Activated CD4-positive, alpha-beta T cell treated with anti-CD3 and anti-CD28 coated beads for 36 hours (primary cell): ENCODE measurements at places on chromosomes 13 and 19. TPM values are rescaled to one million over a fixed set of nuclear protein-coding genes. Genes with fewer than 3 reads are reported as not detected.

- DNase-seq: no peak
- H3K4me1 ChIP-seq: peaks cover 7% of the 10 kb centered on the region
- H3K36me3 ChIP-seq: no peaks in the 10 kb centered on the region
- no peak overlapping the region for H3K4me3 ChIP-seq
Observed at GRCh38 chr13:51549050-51549449, 35.2 kb upstream of the WDFY2 start.

- no peak overlapping the region for H3K27ac ChIP-seq
- no peak overlapping the region for H3K4me3 ChIP-seq
- peaks cover 28% of the 10 kb centered on the region for H3K27me3 ChIP-seq
Observed at GRCh38 chr13:100789481-100789880, 114.9 kb upstream of the TMTC4 start.

GRCh38 chr13:47555235-47555634, 445.8 kb downstream of the SUCLA2 start:
- no peak for DNase-seq
- H3K27me3 ChIP-seq: peaks cover 1% of the 10 kb centered on the region
- no peaks in the 10 kb centered on the region for H3K4me1 ChIP-seq
- H3K27ac ChIP-seq: no peak overlapping the region
- no peak overlapping the region for H3K4me3 ChIP-seq
- no peaks in the 10 kb centered on the region for H3K36me3 ChIP-seq

- H3K4me1 ChIP-seq: peaks cover 8% of the 10 kb centered on the region
- no peak overlapping the region for H3K4me3 ChIP-seq
- H3K27ac ChIP-seq: no peak overlapping the region
- H3K36me3 ChIP-seq: no peaks in the 10 kb centered on the region
- peaks cover 28% of the 10 kb centered on the region for H3K27me3 ChIP-seq
Observed at GRCh38 chr19:51460164-51460992, 2.1 kb upstream of the SIGLEC8 start.

DNA sequence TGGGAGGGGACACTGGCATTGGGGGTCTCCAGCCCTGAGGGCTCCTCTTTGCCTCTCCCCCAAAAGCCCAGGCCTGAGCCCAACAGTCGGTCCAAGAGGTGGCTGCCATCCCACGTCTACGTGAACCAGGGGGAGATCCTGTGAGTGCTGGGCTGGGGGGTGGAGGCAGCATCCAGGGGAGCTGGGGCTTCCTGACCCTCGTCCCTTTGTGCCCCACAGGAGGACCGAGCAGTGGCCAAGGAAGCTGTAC, 6.8 kb downstream of the PTOV1 start:
- H3K4me1 ChIP-seq: peaks cover 6% of the 10 kb centered on the region
- peaks cover 30% of the 10 kb centered on the region for H3K36me3 ChIP-seq
- H3K27ac ChIP-seq: no peak overlapping the region

- no peak for DNase-seq
- no peak overlapping the region for H3K27ac ChIP-seq
- H3K4me3 ChIP-seq: no peak overlapping the region
- H3K36me3 ChIP-seq: no peaks in the 10 kb centered on the region
- H3K27me3 ChIP-seq: peaks cover 3% of the 10 kb centered on the region
Observed at GRCh38 chr13:44024846-44025195, 145.1 kb downstream of the LACC1 start.

DNA sequence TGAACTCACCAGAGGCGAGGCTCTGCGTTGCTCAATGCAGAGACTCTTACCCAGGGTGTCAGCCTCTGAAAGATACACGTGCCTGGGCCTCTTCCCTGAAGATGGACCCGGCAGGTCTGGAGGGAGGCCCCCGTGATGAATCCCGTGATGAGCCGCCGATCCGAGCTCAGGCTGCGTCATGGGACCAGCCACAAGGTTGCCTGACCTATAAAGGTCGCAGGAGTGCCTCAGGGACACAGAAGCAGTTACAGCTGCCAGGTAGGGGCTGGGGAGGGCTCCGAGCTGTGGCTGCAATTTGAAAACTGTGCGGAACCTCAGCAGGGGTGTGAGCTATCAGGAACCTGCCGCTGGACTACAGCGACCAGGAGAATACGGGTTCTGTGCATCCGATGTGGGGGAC, 10.5 kb upstream of the ATP11A start:
- H3K4me1 ChIP-seq: peaks cover 8% of the 10 kb centered on the region
- no peak overlapping the region for H3K27ac ChIP-seq
- no peaks in the 10 kb centered on the region for H3K27me3 ChIP-seq
- DNase-seq: no peak

- no peak for DNase-seq
- H3K4me1 ChIP-seq: peaks cover 52% of the 10 kb centered on the region
- H3K27ac ChIP-seq: peak overlapping the region; percentile 22
- H3K4me3 ChIP-seq: peak overlapping the region; percentile 38
Observed at GRCh38 chr13:32036126-32036695, 4.6 kb downstream of the FRY start.

GRCh38 chr13:78686461-78686860, 27.5 kb upstream of the OBI1 start:
- H3K27me3 ChIP-seq: peaks cover 13% of the 10 kb centered on the region
- H3K4me1 ChIP-seq: no peaks in the 10 kb centered on the region
- no peak overlapping the region for H3K4me3 ChIP-seq

GRCh38 chr19:48877855-48878195, 5.6 kb downstream of the PPP1R15A start:
- peak overlapping the region; percentile 70 for H3K27ac ChIP-seq
- peaks cover 48% of the 10 kb centered on the region for H3K4me1 ChIP-seq
- H3K36me3 ChIP-seq: peaks cover 52% of the 10 kb centered on the region
- no peak for DNase-seq

GRCh38 chr13:106865716-106866440, 297.9 kb upstream of the ARGLU1 start:
- no peak for DNase-seq
- H3K36me3 ChIP-seq: no peaks in the 10 kb centered on the region
- H3K4me1 ChIP-seq: no peaks in the 10 kb centered on the region
- H3K4me3 ChIP-seq: no peak overlapping the region

DNA sequence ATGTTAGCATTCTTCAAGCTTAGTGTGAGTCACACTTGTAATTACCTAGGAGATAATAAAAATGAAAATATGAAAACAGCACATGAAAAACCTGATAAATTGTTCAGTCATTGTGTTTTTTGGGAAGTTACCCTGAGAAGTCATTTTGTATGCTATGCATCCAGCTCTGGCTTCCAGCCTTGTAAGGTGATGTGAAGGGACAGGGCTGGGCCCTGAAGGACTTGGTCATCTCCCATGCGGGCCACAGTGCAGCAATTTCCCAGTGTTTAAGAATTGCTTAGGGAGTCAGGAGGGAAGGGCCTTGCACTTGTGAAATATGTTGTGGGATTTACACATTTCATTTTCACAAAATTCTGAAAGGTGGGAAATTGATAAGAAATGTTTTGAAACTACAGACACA, 41.3 kb downstream of the ARHGEF7 start:
- no peaks in the 10 kb centered on the region for H3K27me3 ChIP-seq
- H3K4me3 ChIP-seq: no peak overlapping the region
- peaks cover 51% of the 10 kb centered on the region for H3K4me1 ChIP-seq
- H3K27ac ChIP-seq: no peak overlapping the region
- peaks cover 33% of the 10 kb centered on the region for H3K36me3 ChIP-seq

DNA sequence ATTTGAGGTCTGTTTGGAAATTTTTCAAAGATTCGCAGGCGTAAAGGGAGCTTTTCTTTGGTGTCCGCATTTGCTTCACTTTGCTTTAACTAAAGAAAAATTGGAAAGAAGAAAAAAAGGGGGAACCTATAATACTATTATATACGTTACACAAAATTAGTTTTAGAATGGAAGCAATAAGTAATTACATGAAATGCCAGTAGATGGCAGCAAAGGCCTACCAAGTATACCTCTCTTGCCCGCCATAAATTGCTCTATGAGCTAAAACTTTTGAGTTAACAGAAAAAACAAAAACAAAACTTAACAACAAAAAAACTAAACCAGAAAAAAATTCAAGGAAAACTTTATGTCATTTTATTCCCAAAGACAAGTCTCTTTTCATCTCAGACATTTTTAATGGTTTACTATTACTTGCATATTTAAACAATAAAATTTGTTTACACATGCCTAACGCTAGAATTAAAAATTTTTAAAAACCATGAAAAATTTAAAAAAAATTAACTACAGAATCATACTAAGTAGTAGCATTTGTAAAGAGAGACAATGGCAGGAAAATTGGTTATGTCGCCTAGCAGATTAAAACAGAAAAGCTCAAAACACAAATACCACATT, 271.4 kb downstream of the NALCN start:
- H3K27ac ChIP-seq: no peak overlapping the region
- no peak overlapping the region for H3K4me3 ChIP-seq

DNA sequence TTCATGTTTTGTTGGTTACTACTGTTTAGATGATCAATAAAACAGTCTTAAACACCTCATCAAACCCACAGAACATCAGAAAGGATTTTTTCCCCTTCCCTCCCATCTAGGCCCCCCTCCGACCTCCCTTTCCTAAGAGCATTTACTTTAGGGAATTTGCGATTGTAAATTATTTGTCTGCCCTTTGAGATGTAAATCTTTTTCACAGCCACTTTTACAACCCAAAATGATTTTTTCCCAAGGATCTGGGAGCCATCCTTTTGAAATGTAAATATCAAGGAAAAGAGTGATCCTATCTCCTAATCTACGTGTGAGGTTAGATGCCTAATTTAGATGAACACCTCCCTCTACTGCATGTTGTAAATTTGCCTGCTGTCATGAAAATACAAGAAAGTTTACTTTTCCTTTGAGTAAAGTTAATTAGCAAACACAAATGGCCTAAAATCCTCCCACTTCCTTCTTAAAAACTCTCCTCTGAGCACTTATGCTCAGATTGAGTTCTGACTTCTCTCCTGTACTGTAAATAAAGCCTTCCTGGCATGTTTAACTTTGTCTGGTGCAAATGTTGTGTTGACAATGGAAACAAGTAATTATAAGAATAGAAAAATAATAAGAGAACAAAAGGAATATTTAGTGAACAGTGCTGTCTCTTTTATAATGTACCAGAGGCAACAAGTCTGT, 1646.9 kb upstream of the SPRY2 start:
- DNase-seq: no peak
- no peaks in the 10 kb centered on the region for H3K27me3 ChIP-seq
- no peak overlapping the region for H3K4me3 ChIP-seq

DNA sequence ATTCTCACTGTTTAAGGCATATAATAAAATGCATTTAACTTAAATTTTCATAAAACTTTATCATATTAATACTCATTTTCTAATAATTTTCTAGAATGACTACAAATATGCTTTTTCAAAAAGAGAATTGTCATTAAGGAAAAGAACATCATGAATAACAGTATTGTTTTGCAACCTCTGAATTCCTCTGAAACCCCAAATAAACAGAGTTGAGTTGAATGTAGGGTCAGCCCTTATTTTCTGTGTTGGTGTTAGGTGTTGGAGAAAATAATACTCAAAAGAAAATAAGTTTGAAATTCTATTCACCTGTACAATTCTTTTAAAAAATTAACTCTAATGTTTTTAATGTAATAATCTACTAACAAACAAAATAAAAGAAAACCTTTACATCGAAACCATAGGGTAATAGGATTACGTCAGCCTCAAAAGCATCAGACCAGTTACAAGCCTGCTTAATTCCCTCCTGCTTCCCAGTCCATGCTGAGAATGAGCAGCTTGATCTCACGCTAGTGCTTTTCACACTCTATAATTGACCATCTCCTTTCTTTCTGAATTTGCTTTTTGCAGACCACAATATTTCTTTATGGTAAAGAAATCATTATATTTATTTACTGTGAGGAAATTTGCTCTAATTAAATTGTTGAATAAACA, 160.9 kb downstream of the PCDH9 start:
- no peaks in the 10 kb centered on the region for H3K4me1 ChIP-seq
- no peak for DNase-seq
- H3K27me3 ChIP-seq: no peaks in the 10 kb centered on the region
- H3K36me3 ChIP-seq: no peaks in the 10 kb centered on the region
- no peak overlapping the region for H3K27ac ChIP-seq
- no peak overlapping the region for H3K4me3 ChIP-seq

GRCh38 chr13:23687614-23688013, 117.4 kb downstream of the TNFRSF19 start:
- no peak overlapping the region for H3K4me3 ChIP-seq
- H3K27me3 ChIP-seq: no peaks in the 10 kb centered on the region
- H3K27ac ChIP-seq: no peak overlapping the region
- no peaks in the 10 kb centered on the region for H3K36me3 ChIP-seq
- no peak for DNase-seq

DNA sequence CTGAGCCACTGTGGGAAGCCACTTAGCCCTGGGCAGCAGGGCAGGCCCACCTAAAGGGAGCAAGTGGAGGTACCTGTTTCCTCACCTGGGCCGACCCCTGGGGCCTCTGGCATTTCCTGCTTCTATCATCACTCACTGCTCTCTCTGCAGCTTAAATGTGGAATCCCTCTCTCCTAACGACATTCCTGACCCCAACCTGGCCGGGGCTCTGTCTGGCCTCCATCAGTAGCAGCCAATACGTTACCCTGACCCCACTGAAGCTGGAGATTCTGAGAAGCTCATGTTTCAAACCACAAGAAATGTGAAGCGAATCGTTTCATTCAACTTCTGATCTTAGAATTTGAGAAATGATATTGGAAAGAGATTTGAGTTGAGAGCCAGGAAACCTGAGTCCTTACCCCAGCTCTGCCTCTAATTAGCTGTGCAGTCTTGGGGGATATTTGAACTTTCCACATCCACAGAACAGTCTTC, 39.9 kb downstream of the DOCK9 start:
- H3K4me1 ChIP-seq: peaks cover 13% of the 10 kb centered on the region
- peaks cover 21% of the 10 kb centered on the region for H3K36me3 ChIP-seq
- no peak overlapping the region for H3K4me3 ChIP-seq
- H3K27me3 ChIP-seq: no peaks in the 10 kb centered on the region

DNA sequence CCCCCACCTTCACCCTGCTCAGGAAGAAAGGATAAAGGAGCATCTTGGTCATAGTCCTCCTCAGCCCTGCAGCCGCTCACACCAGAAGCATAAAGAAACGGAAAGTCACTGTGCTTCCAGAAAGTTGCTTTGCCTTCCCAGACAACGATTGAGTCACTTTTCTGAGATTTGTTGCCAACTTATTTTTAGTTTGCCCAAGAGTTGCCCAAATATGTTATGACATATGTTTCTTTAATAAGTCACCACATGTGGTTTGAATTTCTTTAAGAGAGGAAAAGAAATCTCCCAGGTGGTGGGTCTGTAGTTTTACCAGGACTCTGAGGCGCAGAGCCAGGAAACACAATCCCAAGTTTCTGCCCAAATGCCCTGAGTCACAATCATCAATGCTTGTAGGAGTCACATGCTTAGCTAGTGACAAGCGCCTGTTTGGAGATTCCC, 63.4 kb upstream of the LRCH1 start:
- no peak for DNase-seq
- no peak overlapping the region for H3K27ac ChIP-seq
- H3K4me1 ChIP-seq: no peaks in the 10 kb centered on the region
- no peak overlapping the region for H3K4me3 ChIP-seq
- no peaks in the 10 kb centered on the region for H3K36me3 ChIP-seq

The S1PR4 gene
- total RNA-seq: 29.0 TPM

The MAMSTR gene
- 0.70 TPM for total RNA-seq

The SUPT5H gene
- total RNA-seq: 157 TPM

The KLK5 gene
- not detected for total RNA-seq

The ZNF625 gene
- 3.8 TPM for total RNA-seq
